ENCODE measurements at places on chromosomes 6 and 20.

DNA sequence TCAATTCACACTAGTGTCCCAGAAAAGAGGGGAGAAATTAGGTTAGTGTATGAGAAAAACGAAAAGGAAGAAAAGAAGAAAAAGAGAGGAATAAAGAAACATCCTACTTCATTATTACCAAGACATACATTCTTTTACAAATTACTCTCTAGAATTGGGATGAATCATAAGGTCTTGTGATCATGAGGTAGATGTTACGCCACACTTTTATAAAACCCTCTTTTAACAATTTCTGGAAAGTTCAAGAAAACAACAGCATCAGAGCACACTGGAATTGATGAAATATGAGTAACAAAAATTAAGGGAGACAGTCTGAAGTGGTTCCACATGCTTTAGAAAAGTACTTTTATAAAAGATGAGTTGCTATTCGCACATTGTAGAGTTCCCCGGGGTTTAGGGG lies 32.6 kb upstream of the NRSN1 start:
- no peak for DNase-seq

DNA sequence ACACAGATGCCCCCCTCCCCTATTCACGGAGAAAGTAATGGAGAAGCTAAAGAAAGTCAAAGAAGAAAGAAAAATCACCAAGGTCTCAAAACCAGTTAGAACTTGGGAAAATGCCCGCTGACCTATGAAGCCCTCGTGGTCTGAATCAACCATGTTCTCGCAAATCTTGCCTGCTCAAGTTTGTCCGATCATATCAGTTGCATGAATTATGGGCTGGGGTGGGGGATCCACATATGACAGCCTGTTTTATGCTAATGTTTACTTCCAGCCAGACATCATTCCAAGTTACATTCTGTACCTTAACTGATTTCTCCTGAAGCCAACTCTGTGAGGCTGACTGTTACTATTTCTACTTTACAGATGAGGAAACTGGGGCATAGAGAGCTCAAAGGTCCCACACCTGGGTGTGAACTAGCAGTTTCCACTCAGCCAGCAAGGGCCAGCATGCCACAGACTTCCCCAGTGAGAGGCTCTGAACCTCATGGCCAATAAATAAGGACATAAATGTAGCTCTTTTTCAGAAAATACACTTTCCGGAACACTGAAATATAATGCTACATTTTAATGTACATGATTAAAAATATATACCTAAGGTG lies 2.1 kb downstream of the RNASET2 start:
- no peak for DNase-seq

GRCh38 chr6:16733085-16733484 lies 28.2 kb downstream of the ATXN1 start:
- no peak for DNase-seq

DNA sequence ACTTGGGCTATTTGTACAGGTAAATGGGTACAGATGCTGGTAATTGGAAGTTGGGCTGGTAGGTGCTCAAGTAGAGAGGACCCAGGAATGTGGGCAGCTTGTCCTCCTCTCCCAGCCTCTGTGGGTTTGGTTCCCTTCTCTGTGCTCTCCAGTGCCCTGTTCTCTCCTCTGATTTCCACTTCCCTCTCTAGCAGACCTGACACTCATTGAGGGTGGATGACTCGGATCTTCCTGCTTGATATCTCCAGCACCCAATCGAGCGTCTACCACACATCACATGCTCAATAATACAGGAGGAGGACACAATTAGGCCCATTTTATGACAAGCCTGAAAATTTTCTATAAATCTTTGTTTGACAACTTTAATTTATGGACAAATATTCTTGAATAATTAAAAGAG lies 23.7 kb downstream of the CST1 start:
- no peak for DNase-seq

DNA sequence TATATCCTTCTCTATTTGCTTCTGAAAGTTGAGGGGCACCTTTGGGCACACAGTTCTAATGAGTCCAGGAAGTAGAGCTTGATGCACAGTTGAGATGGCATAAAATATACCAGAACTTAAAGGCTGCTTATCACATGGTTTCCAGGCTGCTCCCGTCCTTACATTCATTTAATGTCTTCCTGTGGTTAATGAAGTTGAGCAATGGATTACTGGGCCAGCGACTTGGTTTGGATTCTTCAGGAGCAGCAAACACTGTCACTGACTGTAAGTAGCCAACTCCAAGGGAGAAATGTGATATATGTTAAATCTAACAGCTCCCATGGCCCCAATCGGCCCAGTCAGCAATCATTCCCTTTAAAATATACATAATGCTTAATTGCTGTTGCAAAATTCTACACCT lies 9.0 kb upstream of the TSHZ2 start:
- no peak for DNase-seq

DNA sequence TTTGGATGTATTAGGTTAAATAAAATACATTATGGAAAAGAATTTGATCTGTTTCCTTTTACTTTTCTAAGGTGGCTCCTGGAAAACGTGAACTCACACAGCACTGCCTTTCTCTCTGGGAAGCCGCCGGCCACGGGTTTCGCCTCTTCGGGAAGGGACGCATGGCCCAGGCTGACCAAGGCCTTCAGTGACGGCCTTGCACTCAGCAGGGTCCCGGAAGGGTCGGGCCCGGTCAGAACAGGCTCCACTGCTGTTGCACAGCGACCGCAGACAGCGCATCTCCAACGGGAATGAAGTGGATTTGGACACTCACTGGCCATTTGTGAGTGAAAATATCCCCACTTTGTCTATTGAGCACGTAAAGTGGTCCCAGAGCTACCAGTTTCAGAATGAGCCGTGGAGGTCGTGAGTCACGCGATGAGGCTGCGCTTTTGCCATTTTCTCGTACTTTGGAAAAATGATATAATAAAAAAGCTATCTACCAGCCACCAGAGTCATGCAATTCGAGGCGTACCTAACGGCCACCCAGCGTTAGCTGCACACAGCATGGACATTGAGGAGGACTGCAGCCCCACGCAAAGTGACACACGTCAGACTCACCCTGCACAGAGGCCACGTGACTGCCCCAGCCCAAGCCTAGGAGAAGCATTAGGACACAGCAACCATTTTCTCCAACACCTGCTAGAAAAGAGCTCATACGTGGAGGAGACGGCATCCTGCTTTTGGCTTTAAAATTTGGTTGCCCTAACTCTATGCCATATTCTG lies 244.3 kb downstream of the TTLL2 start:
- no peak for DNase-seq
